ENCODE measurements at places on chromosomes 3 and 15.

DNA sequence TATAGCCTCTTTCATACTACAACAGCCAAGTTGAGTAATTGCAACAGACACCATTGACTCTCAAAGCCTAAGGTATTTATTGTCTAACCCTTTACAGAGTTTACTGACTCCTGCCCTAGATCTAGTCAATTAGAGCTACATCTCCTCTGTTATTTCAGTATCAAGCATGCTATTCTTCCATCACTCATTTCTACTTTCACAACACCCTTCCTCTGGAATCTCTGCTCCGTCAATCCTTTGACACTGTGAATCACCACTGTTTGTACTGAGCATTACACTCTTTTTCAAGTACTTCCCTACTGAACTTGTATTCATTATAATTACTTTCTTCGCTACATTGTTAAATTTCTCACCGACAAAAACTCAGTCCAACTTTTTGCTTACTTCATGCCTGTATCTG, 121.8 kb downstream of the ZNF609 start:
- no peak for DNase-seq

DNA sequence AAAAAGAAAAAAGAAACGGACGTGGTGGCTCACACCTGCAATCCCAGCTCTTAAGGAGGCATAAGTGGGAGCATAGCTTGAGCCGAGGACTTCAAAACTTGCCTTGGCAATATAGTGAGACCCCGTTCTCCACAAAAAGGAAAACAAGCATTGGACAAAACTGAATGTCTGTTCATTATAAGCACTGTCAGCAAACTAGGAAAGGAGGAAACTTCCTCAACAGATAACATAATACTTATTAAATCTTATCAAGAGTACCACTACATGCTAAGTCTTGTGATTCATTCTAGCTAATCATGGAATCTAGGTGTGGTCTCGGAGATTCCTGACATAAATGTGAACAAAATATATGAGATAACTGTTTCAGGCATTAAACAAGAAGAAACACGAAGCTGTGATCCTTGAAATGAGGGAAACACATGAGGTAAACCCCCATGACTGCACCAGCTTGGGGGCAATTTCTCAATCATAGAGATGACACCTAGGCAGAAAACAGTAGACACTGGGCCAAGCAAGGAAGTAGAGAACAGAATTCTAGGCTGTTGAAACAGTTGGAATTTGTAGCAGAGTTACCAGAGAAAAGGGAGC, 33.3 kb downstream of the TRPM7 start:
- DNase-seq: no peak

DNA sequence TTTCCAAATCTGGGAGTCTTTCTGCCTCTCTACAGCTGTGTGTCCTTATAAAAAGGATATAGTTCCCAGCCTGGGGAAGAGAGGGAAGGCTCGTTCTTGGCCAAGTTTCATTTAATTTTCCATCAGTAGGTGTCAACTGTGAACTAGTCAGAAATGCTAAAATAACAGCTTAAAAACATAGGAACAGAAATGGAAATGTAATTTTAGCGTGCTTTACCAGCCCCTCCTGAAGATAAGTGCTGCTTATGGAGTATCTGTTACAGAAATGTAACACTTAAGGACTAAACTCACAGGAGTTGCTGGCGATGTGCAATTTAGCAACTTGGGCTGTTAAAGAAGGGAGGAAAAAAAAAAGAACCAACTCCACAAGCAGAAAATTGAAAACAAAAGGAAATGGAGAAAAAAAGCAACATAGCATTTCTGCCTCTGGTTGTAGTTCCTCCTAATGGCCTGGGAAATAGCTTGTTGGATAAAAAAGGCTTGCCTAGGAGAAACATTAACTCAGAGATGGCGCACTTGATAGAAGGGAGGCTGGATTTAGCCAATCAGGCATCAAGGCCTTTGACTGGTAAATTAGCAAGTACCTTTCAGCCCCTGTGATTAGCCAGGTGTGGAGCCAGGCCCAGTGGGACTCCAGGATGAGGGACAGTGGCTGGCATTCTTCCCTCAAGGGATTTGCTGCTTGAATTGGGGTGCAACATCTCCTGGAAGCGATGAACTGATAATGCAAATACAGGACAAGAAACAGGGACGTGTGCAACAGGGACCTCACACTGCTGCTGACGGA, 84.3 kb downstream of the RPLP1 start:
- no peak for DNase-seq

- no peak for DNase-seq
Observed at GRCh38 chr15:95457520-95457919, 873.0 kb upstream of the NR2F2 start.

GRCh38 chr15:84749111-84749991, 959 bp downstream of the ZNF592 start:
- no peak for DNase-seq

Measured in activated naive CD4-positive, alpha-beta T cell (primary cell).